ENCODE measurements at places on chromosomes 2 and 18. TPM values are rescaled to one million over a fixed set of nuclear protein-coding genes. Genes with fewer than 3 reads are reported as not detected.

Gene RAB17
- polyA plus RNA-seq: 164 TPM

Gene NT5C1B
- polyA plus RNA-seq: 0.75 TPM

Gene SERPINB11
- polyA plus RNA-seq: not detected

Gene SAG
- 0.36 TPM for polyA plus RNA-seq

Gene FAM124B
- polyA plus RNA-seq: 1.8 TPM

Gene CEP192
- 27.9 TPM for polyA plus RNA-seq

Gene CAPN14
- polyA plus RNA-seq: 0.13 TPM

DNA sequence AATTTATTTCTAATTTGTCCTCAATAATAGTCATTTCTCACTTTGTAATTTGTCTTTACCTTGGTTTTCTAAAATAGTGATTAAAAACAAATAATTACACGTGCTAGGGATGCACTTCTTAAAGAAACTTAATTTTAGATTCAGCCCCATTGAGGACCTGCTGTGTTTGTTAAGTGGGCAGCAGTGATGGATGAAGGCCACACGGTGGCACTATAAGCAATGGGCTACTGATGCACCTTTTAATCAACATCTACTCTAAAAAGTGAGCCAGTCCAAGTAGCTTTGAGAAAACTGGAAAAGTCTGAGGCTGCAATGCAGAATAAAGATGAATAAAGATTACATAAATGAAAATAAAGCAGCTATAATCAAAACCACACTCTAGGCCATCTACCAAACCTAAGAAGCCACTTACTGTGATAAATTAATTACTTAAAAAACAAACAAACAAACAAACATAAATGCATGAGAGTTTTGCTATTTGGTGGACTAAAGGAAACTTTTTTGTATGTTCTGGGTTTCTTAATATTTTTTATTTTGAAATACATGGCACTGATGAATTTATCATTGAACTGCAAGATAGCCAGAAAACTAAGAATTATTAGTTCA lies 89.3 kb downstream of the PDE11A start:
- peak; percentile 30 for DNase-seq
- no peaks in the 10 kb centered on the region for H3K27me3 ChIP-seq
- no peaks in the 10 kb centered on the region for H3K4me1 ChIP-seq

- no peak overlapping the region for H3K4me3 ChIP-seq
- H3K27ac ChIP-seq: no peak overlapping the region
- H3K36me3 ChIP-seq: no peaks in the 10 kb centered on the region
Measured at GRCh38 chr2:21561965-21562364, 438.2 kb downstream of the TDRD15 start.

DNA sequence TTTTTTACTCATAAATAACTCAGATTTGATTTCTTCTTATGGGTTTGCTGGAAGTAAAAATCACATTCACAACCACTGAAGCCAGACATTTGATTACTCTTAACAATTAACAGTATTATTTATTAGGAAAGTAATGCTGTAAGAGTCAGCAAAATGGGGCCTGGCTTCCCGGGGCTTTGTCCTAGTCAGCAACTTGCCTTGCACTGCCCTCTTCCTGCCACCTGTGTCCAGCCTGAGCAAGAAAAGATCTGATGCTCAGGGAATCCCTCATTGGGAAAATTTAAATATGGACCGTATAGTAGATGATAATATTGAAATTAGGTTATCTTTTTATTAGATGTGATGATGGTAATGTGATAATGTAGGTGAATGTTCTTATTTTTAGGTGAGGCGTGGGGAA lies 30.8 kb upstream of the ACYP2 start:
- no peaks in the 10 kb centered on the region for H3K27me3 ChIP-seq
- no peak for DNase-seq
- H3K27ac ChIP-seq: no peak overlapping the region

DNA sequence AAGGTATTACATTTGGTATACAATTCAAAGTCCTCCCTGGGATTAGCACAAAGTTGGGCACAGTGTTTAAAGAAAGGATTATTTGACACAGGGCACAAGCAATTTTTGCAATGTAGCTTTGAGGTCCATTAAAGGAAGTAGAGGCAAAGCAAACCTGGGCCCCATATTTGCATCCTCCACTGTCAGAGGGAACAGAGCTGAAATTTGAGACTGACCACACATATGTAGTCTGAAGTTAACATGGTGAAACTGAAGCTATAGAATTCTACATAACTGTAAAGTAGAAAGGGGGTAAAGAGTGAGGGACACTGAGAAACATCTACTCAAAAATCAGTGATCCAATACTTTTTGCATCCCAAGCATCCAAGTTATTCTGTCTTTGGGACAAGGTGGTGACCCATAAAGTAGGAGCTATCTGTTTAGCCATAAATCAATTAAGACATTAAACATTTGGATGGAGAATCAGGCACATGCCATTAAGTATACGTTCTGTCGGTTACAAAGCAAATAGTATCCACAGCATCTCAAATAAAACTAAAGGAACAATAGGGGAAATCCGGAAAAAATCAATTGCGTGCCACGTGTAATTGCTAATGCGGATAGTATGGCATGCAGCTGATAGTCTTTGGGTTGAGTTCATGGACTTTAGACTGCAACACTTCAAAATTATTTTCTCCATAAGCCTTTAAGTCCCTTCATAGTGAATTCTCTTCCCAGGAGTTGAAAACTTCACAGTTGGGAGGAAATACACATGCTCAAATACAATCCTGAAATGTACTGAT lies 72.6 kb downstream of the PLEKHM3 start:
- H3K36me3 ChIP-seq: no peaks in the 10 kb centered on the region
- no peak overlapping the region for H3K4me3 ChIP-seq
- no peaks in the 10 kb centered on the region for H3K27me3 ChIP-seq
- DNase-seq: no peak
- no peaks in the 10 kb centered on the region for H3K4me1 ChIP-seq

- no peaks in the 10 kb centered on the region for H3K36me3 ChIP-seq
- H3K27me3 ChIP-seq: no peaks in the 10 kb centered on the region
- H3K4me1 ChIP-seq: peaks cover 9% of the 10 kb centered on the region
- H3K27ac ChIP-seq: no peak overlapping the region
- H3K4me3 ChIP-seq: no peak overlapping the region
Measured at GRCh38 chr18:76978616-76979015, 154.0 kb downstream of the MBP start.

DNA sequence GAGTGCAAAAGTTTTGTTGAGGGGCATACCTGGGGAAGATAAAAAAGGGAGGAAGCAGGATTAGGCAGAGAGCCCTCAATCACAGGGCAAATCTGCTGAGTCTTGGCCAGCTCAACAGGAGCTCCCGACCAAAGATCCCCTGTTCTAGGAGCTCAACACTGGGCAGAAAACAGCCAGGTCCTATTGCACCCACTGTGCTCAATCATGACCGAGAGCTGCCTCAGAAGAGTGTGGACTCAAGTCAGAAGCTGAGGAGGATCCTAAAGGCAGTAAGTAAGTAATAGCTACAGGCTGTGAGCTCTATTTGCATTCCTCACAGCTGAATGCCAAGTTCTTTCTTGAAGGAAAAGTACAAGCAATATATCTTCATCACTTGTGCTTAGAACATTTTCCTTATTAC lies 334.4 kb upstream of the NRP2 start:
- no peaks in the 10 kb centered on the region for H3K27me3 ChIP-seq
- no peaks in the 10 kb centered on the region for H3K4me1 ChIP-seq
- H3K36me3 ChIP-seq: no peaks in the 10 kb centered on the region
- no peak overlapping the region for H3K4me3 ChIP-seq

- H3K4me1 ChIP-seq: peaks cover 10% of the 10 kb centered on the region
- H3K36me3 ChIP-seq: no peaks in the 10 kb centered on the region
- no peak overlapping the region for H3K4me3 ChIP-seq
- H3K27me3 ChIP-seq: no peaks in the 10 kb centered on the region
Measured at GRCh38 chr2:168432565-168433186, 23.4 kb upstream of the CERS6 start.

DNA sequence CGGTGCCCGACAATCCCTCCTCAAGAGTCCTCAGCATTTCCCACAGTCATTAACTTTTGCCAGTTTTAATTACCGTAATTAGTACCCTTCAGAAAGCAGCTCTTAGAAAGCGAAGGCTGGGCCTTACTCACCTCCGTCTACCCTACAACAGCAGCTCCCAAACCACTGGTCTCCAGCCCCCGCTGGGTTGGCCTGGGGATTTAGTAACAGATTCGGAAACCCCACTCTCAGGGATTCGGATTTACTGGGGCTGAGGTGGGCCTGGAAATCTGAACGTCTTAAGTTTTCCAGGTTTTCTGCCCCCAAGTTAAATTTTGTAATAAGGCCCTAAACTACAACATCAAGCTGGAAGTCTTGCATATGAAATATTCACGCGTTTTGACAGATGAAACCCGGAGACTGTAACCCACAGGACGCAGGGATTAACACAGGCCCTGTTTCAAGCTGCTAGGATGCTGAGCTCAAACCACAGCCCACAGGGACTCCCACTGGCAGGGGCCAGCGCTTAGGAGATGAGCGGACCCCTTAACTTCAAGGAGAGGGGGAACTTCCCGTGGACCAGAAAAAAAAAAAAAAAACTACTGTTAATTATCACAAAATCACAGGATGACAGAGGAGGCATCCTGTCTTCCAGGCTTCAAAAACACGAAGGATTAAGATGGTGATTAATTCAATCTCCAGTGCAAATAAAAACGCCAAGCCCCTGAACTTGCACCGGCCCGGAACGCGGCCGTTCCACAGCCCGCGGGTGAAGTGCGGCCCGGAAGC lies 985 bp downstream of the ILKAP start:
- H3K27ac ChIP-seq: peak overlapping the region; percentile 42
- H3K4me1 ChIP-seq: peaks cover 5% of the 10 kb centered on the region
- no peak for DNase-seq

DNA sequence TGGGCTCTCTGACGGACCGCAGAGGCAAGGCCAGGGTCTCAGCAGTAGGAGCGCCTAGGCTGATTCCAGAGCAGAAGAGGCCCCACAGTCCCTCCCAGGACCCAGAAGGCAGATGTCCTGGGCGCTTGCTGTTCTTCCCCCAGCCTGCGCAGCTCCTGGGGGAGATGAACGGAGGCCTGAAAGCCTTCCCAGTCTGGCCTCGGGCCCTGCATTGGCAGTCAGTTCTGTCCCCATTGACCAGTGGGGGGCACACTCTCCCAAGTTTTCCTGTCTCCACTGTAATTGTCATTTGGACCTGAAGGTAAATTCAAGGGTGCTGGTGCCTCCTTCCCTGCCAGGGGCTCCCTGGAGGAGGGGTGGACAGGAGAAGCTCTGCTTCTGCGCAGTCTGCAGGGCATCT lies 345.7 kb downstream of the CYP26B1 start:
- peak; percentile 16 for DNase-seq
- no peak overlapping the region for H3K4me3 ChIP-seq
- no peak overlapping the region for H3K27ac ChIP-seq
- no peaks in the 10 kb centered on the region for H3K36me3 ChIP-seq
- H3K4me1 ChIP-seq: peaks cover 4% of the 10 kb centered on the region
- no peaks in the 10 kb centered on the region for H3K27me3 ChIP-seq

DNA sequence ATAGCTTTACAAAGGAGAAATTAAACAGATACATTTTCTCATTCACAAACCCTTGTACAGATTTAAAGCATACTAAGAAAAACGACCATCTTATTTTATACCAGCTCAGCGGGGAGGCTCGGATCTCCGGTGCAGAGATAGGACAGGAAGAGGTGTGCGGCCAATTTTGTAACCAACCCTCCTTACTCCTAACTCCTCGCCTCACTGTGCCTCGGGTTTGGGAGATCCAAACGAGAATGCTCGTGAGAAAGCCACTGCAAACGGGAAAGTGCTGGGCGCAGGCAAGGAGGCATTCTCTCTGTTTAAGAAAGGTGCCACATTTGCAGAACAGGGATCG lies 1.2 kb downstream of the KDSR start:
- DNase-seq: no peak
- no peaks in the 10 kb centered on the region for H3K4me1 ChIP-seq
- H3K36me3 ChIP-seq: peaks cover 14% of the 10 kb centered on the region
- H3K27ac ChIP-seq: peak overlapping the region; percentile 87
- peak overlapping the region; percentile 91 for H3K4me3 ChIP-seq

- no peak for DNase-seq
- H3K4me1 ChIP-seq: peaks cover 8% of the 10 kb centered on the region
- peak overlapping the region; percentile 36 for H3K4me3 ChIP-seq
- H3K27ac ChIP-seq: peak overlapping the region; percentile 78
- no peaks in the 10 kb centered on the region for H3K27me3 ChIP-seq
Measured at GRCh38 chr18:62505669-62506494, 16.9 kb upstream of the ZCCHC2 start.

- peaks cover 59% of the 10 kb centered on the region for H3K4me1 ChIP-seq
- peak overlapping the region; percentile 27 for H3K4me3 ChIP-seq
- H3K36me3 ChIP-seq: peaks cover 60% of the 10 kb centered on the region
- no peaks in the 10 kb centered on the region for H3K27me3 ChIP-seq
- DNase-seq: peak; percentile 81
Measured at GRCh38 chr2:27095745-27096651, 9.4 kb downstream of the KHK start.
